ENCODE measurements at places on chromosomes 13 and 19. TPM values are rescaled to one million over a fixed set of nuclear protein-coding genes. Genes with fewer than 3 reads are reported as not detected.

The ZNF20 gene
- 6.2 TPM for total RNA-seq

DNA sequence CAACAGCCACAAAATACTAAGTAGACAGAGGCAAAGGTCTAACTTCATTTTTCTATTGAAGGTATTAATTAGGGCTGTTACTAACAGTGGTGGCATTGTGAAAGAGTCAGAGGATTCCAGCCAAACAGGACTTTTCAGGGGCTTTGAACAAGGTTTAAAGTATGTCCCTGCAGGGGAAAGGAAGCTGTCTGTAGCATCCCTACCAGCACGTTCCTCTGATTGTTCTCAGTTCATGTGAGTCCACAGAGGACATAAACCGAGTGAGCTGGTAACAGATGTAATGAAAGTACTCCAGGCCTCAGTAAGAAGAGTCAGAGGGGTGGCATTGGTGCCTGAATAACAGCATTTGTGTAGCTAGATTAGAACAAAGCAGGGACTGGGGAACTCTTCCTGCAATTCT, 15.3 kb upstream of the SPATA13 start:
- no peak overlapping the region for H3K4me3 ChIP-seq
- H3K4me1 ChIP-seq = peaks cover 54% of the 10 kb centered on the region
- H3K36me3 ChIP-seq = no peaks in the 10 kb centered on the region
- no peak for DNase-seq
- peak overlapping the region; percentile 44 for H3K27ac ChIP-seq

- no peaks in the 10 kb centered on the region for H3K4me1 ChIP-seq
- no peaks in the 10 kb centered on the region for H3K36me3 ChIP-seq
- H3K4me3 ChIP-seq = no peak overlapping the region
- H3K27me3 ChIP-seq = no peaks in the 10 kb centered on the region
These were observed 22.5 kb upstream of the KLF2 start for GRCh38 chr19:16301999-16302694.

DNA sequence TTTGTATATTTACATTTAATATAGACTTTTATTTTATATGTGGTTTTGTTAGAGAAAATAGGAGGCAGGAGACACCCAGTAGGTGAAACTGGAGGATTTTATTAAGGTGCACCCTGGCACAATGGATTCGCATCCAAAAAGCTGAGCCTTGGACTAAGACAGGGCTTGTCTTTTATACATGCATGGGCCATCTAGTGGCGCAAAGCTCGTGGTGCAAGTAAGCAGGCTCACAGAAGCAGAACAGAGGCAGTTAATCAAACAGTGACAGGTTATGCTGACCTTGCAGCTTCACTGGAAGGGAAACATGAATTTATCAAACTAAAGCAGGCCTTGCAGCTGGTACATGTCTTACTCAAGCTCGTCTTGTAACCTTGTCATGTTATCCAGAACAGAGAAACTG, 58.8 kb upstream of the ZNF681 start:
- no peak overlapping the region for H3K27ac ChIP-seq
- no peak overlapping the region for H3K4me3 ChIP-seq
- peaks cover 9% of the 10 kb centered on the region for H3K27me3 ChIP-seq
- DNase-seq = no peak
- H3K4me1 ChIP-seq = no peaks in the 10 kb centered on the region
- H3K36me3 ChIP-seq = peaks cover 39% of the 10 kb centered on the region

DNA sequence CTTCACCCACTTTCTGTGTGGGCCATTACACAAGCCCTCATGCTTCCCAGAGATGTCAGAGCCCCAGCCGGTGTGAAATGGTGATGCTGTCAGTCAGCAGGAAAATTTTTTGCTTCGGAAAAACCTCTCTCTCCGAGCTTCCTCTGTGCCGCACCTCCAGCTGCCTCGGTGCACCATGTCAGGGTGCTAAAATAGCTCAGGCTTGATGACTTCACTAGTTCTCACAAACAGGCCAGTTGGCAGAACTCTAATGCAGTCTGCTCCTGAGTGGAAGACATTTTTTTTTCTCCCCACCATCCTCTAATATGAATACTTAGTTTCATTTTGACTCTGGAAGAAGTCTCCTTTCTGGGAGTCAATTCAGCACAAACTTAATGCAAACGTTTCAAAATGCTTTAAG, 71.3 kb downstream of the KLF12 start:
- H3K36me3 ChIP-seq = no peaks in the 10 kb centered on the region
- DNase-seq = no peak
- H3K27ac ChIP-seq = no peak overlapping the region
- H3K27me3 ChIP-seq = peaks cover 2% of the 10 kb centered on the region

- DNase-seq = no peak
- H3K27me3 ChIP-seq = peaks cover 4% of the 10 kb centered on the region
- no peaks in the 10 kb centered on the region for H3K4me1 ChIP-seq
- H3K4me3 ChIP-seq = no peak overlapping the region
These were observed 22.9 kb downstream of the TLE2 start for GRCh38 chr19:3006075-3006767.

The CCNE1 gene
- total RNA-seq = 2.3 TPM

The CPB2 gene
- total RNA-seq = not detected

DNA sequence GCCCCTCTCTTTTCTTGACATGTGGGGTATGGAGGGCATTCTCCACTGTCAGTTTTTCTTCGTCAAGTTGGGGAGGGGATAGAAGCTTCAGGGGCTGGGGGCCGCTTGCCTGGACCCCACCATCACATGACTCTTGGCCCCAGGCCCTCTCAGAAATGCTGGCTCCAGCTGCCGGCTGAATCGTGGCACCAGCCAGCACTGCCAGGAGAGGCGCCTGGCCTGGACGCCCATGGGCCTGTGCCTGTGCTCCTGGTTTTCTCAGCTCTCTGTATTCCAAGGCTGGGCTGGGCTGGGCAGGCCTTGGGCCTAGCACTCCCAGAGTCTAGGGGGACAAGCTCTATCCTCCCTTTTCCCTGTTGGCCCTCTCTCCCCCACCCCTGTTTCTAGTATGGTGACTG, 38.6 kb downstream of the LYL1 start:
- no peak for DNase-seq
- no peak overlapping the region for H3K27ac ChIP-seq
- H3K27me3 ChIP-seq = peaks cover 10% of the 10 kb centered on the region
- peaks cover 50% of the 10 kb centered on the region for H3K4me1 ChIP-seq

The BAX gene
- 286 TPM for total RNA-seq

DNA sequence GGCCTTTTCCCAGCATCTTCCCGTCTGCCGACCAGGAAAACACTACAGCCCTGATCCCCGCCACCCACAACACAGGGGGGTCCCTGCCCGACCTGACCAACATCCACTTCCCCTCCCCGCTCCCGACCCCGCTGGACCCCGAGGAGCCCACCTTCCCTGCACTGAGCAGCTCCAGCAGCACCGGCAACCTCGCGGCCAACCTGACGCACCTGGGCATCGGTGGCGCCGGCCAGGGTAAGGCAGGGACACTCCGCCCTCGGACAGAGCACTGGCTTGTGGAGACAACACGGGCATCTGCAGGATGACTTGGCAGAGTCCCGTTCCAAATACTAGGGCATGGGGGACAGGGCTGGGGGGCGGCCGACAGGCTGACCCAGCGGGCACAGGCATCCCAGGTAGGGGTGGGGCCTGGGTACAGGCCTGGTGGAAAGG, 31.1 kb downstream of the COMP start:
- H3K36me3 ChIP-seq = no peaks in the 10 kb centered on the region
- no peak overlapping the region for H3K27ac ChIP-seq
- no peaks in the 10 kb centered on the region for H3K4me1 ChIP-seq
- peaks cover 11% of the 10 kb centered on the region for H3K27me3 ChIP-seq
- H3K4me3 ChIP-seq = no peak overlapping the region
- DNase-seq = no peak

DNA sequence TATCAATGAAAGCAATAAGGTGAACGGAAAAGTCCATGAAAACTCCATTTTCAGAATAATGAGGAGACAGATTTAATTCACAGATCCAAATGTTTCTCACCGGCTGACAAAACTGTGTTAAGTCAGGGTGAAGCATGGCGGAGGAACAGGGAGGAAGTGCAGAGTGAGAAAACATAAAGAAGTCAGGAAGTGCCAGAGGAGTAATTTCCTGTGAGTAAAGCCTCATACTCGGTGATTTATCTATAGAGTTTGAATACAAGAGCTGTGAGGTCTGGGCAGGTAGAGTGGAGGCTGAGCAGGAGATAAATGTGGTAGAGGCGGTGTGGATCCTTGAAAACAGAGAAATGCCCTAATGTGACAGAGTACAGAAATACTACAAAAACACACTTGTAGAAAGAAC, 11.4 kb downstream of the CARD8 start:
- H3K36me3 ChIP-seq = peaks cover 43% of the 10 kb centered on the region
- no peak for DNase-seq
- peak overlapping the region; percentile 98 for H3K27ac ChIP-seq
- H3K4me3 ChIP-seq = peak overlapping the region; percentile 72
- H3K4me1 ChIP-seq = peaks cover 57% of the 10 kb centered on the region
- H3K27me3 ChIP-seq = peaks cover 2% of the 10 kb centered on the region

DNA sequence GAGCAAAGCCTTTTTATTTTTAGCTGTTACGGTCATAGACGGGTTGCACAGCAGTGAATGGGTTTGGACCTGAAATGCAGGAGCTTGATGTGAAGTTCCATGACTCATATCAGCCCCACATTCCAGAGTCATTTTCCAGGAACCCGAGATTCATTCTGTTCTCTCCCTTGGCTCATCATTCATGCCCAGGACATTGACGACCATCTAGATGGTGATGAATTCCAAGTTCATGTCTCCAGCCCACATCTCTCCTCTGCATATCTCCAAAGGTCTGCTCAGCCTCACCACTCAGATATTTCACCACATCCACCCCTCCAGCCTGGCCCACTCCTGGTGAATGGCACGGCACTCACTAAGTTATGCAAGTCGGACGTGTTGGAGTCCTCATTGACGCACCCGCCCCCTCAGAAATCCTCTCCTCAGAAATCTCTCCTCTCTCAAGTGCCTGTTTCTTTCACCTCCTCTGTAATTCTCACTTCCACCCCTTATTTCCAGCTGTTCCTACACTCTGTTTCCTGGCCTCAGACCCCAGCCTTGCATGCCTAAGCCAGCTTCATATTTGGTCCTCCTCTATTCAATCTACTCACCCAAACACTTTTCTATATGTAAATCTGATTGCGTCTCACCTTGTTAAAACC, 83.1 kb downstream of the ALOX5AP start:
- no peak overlapping the region for H3K27ac ChIP-seq
- H3K36me3 ChIP-seq = no peaks in the 10 kb centered on the region
- H3K4me1 ChIP-seq = peaks cover 17% of the 10 kb centered on the region
- DNase-seq = no peak

GRCh38 chr13:83710133-83710515, 172.2 kb downstream of the SLITRK1 start:
- no peak for DNase-seq
- H3K36me3 ChIP-seq = no peaks in the 10 kb centered on the region
- H3K27me3 ChIP-seq = no peaks in the 10 kb centered on the region
- H3K4me3 ChIP-seq = no peak overlapping the region

- peaks cover 2% of the 10 kb centered on the region for H3K27me3 ChIP-seq
- no peak overlapping the region for H3K27ac ChIP-seq
- H3K4me3 ChIP-seq = peak overlapping the region; percentile 81
- peaks cover 76% of the 10 kb centered on the region for H3K36me3 ChIP-seq
- peaks cover 95% of the 10 kb centered on the region for H3K4me1 ChIP-seq
These were observed 8.9 kb downstream of the FLT1 start for GRCh38 chr13:28485996-28486543.

The ZNF426 gene
- 31.1 TPM for total RNA-seq

DNA sequence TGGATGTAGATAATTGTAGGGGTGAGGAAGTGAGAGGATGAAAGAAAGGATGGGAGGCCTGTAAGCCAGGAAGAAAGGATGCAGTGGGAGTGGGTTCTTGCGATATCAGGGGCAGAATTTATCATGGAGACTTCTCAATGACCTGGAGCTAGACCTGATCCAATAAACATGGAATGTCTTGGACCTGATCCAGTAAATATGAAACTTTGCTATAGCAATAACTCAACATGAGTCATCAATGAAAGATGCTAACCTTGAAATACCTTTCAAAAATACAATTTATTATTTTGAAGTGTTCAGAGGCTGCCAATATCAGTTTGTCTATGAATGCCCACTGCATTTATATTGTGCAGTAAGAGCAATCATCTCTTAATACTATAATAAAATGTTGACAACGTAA, 279.5 kb downstream of the POU4F1 start:
- no peak for DNase-seq
- no peaks in the 10 kb centered on the region for H3K4me1 ChIP-seq
- no peaks in the 10 kb centered on the region for H3K27me3 ChIP-seq
- no peak overlapping the region for H3K4me3 ChIP-seq

The ZNF714 gene
- 16.8 TPM for total RNA-seq

The ZNF567 gene
- total RNA-seq = 9.7 TPM

DNA sequence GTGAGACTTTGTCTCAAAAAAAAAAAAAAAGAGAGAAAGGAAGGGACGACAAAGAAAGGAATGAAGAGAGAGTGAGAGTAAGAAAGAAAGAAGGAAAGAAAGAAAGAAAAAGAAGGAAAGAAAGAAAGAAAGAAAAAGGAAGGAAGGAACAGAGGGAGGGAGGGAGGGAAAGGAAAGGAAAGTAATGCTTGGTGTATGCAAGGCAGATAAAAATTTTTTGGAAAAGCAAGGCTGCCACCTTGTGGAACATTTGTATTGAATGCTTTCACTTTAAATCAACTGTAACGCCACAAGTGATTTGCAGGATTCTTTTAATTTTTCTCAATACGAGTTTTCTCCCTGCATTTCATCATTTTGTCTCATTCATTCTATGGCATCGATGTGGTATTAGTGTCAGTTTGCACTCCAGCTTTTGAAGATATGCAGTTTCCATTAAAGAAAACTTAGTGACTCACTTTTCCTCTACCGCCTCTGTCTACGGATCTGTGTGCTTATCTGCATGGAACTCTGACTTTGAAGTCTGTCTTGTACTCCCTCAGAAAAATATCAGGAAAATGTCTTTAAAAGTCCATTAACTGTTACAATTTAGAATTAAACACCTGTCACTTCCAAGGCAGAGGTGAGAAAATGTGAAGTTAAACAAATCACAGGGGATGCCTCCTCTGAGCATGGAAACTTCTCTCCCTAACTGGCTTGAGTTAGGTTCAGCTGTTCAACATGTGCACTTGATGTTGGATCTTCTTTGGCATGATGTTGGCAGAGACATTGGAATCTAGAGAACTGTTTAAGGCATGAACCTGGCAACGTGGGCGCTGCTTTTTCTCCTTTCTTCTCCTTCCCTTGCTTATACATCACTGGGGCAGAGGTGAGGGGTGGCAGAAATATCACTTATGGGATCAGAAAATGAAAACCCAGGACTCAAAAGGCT, 20.0 kb upstream of the ZDHHC20 start:
- peak; percentile 61 for DNase-seq
- H3K27ac ChIP-seq = no peak overlapping the region
- peaks cover 5% of the 10 kb centered on the region for H3K27me3 ChIP-seq
- H3K4me3 ChIP-seq = no peak overlapping the region

DNA sequence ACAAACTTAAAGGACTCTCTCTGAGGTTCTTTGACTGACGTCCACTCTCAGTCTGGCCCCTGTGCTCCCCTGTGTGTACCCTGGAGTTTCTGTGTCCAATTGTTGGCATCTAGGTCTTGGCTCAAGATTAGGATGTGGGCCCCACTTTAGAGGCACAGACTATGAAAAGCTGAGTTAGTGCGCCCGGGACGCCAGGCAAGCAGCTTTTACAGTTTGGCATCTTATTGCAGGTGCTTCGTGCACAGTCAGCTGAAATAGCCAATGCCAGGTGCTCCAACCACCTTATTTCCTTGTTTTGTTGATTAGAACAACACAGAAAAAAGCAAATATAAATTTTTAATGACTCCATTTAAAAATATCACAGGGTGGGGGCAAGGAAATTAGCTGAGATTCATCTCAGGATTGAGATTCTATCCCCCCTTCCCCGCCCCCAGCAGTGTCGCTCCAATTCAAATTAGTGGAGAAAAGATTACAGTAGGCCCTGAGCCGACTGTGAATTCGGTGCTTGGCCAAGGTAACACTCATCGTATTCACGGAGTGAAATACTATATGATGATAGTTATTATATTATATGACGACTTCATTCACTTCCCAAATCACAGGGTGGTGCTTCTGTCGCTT, 4.3 kb downstream of the SOX1 start:
- peaks cover 34% of the 10 kb centered on the region for H3K27me3 ChIP-seq
- peak overlapping the region; percentile 61 for H3K4me3 ChIP-seq
- H3K27ac ChIP-seq = no peak overlapping the region
- no peak for DNase-seq
- H3K36me3 ChIP-seq = no peaks in the 10 kb centered on the region
